ENCODE measurements at places on chromosomes 5 and 9.

GRCh38 chr5:152369298-152369697 is 35.8 kb downstream of the NMUR2 start:
- DNase-seq, result no peak

DNA sequence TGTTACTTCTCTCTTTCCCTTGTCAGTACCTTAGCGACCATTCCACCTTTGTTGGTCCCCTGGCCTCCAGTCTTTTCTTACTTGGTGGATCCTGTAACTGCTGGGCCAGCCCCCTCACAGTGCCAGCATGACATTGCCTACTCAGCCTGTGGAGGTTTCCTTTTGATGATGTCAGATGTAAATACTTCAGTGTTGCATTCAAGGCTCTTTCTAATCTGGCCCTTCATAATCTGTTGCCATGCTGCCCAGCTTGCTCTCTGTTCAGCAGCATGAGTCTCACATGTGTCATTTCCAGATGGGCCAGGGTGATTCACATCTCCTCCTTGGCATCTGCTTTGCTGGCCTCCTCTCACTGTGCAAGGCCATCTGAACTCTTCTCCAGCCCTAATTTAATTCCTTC is 57.1 kb downstream of the MAST4 start:
- peak; percentile 18 for DNase-seq

DNA sequence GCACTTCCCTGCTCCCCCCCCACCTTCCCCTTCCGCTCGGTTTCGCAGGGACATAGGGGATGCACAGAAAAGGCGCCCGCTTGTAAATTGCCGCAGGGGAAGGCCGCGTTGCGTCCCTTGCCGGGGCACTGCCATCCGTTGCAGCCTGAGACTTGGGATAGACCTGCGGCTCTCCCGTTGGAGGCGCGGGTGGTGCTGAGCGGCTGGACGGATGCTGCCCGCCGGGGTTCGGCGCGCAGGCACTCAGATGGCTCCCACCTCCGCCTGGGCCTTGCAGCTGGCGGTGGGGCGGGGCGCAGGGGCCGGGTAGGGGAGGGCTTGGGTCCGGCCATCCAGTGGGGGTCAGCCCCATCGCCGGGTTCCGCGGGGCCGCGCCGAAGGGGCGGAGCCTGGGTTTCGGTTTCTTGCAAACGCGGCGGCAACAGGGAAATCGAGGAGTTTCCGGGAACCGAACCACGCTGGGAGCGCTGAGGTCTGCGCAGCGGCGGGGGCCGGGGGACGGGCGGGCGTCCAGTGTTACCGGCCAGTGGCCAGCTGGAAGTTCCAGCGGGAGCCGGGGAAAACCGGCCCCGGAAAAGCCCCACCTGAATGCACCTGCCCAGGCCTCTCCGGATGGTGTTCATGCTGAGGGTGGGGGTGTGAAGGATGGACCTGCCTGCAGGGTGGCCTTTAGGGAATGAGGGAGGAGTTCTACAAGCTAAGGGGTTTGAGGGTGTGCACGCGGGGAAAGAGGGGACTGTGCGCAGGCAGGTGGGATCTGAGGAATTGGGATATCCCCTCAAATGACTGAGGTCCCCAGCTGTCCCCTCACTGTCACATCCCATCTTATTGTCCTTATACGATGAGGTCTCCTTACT is 6.3 kb upstream of the IRF1 start:
- DNase-seq, result peak; percentile 87

DNA sequence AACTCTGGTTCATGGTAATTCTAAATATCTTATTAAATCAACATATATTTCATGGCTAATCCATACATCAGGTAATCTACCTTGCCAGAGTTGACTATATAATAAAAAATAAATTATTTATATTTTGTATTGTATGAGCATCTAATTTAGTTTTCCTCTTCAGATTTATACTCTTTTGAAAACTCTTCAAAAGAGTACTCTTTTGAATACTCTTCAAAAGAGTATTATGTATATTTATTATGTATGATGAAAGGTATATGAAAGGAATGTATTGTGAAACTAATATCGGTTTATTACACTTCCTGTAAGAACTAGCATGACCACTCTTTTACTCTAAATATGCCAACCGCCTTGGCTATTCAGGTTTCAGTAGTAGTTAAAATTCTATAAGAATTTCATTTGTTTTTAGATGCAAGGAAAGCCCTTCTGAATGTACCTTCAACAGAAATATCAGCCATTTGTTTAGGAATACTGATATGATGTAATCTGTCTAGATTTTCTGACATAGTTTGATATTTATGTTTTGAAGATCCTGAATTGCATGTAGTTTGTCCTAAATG is 178.7 kb downstream of the WDR70 start:
- DNase-seq, result no peak

DNA sequence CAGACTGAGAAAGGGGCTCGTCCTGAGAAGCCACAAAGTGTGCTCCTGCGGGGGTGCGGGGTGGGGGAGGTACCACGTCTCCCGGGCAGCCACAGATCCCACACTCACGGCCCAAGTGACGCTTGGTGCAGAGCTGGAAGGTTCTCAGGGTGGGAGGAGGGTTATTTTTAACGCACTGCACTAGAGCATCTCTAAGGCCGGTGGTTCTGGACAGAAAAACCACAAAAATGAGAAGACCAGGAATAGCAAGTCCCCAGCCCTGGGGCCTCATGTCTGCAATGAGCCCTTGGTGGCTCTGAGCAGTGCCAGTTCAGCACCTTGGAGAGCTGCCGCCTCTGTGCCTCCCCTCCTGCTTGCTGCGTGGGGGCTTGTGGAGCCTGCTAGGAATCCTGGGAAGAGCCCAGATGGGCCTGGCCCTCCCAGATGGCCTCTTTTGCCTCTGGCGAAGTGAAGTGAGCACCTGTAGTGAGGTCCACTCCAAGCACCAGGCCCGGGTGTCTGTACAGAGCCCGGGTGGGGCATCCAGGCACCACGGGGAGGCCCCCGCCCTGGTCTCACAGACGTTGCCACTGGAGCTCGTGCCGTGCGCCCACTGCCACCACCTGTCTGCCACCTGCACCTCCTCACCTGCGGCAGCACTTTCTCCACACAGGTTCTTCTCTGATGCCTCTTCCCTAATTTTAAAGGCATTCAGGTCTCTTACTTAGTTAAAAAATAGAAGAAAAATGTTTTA is 48.9 kb upstream of the CACNA1B start:
- peak; percentile 18 for DNase-seq

DNA sequence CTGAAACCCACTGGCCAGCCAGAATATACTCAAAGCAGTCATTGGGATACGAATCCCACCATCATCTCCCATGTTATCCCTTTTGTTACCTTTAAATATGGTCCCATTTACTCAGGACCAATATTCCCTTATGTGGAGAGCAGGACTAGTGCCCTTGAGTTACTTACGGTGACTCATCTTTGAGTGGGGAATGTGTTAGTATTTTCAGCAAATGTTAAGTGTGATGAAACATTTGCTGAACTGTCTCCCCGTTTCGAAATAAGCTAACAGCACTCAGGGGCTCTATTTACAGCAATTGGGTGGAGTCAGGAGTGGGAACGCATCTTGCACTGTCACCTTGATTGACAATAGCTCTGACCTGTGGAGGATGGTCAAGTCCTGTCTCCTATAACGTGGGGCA is 67.4 kb downstream of the CTSL start:
- peak; percentile 87 for DNase-seq

DNA sequence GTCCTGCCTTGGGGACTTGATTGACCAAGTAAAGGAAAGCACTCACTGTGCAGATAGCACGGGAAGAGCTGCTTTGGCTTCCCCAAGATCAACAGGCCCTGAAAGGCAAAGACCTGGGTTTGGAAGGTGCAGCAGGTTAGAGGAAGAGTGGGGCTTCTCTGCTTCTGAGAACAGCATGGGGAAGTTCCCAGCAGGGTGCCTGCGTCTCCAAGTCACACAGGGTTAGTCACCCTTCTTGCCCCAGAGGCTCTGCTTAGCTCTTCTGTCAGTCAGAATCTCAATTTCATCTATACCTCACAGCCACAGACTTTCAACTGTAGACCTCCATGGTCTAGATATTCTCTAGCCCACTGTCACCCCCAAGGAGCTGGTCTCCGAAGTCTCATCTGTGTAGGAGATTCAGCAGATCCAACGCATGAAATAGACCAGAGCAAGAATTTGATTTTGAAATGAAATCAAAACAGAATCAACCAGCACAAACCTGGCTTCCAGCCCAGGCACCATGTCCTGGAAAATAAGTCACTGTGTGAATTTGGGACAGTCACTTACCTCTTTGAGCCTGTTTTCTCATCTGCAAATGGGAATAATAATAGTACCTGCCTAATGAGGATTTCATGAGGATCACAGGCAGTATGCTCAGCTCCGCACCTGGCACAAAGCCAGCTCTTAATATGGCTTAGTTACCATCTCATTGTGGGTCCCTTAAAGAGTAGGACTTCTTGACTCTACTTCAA is 64.0 kb downstream of the SFXN1 start:
- DNase-seq, result no peak

DNA sequence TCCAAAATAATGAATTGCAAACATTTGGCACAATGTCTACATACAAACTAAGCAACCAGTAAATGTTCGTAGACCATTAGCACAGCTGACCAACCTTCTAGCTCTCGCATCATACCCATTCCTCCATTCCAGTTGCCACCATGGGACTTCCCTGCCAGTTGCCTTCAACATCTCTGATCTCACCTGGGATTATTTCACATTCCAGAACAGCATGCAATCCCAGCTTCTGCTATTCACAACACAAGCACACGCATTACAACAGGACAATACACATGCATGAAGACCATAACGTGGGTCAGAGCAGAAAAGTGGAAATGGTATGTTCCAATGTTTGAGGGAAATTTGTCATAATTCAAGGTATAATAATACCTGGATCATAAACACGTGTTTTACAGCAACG is 848.2 kb upstream of the DMAC1 start:
- no peak for DNase-seq

GRCh38 chr5:125233944-125234343 is 487.5 kb upstream of the ZNF608 start:
- DNase-seq, result no peak

DNA sequence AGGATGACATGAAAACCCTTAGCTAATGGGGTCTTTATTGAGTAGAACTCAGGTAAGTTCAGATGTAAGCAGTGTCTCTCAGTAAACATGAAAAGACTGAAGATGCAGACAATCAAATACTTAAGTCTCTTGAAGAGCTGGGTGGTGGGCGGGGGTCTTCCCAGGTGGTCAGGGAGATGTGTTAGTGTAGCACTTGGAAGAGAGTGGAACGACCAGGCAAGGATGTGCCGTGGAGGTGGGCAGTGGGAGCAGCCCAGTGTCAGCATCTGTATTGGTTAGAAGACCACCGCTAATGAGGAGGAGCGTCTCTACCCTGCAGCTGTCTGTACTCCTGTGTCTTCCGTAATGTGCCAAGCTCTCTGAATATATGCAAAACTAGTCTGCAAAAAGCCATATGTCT is 4.4 kb downstream of the S1PR3 start:
- DNase-seq, result no peak

DNA sequence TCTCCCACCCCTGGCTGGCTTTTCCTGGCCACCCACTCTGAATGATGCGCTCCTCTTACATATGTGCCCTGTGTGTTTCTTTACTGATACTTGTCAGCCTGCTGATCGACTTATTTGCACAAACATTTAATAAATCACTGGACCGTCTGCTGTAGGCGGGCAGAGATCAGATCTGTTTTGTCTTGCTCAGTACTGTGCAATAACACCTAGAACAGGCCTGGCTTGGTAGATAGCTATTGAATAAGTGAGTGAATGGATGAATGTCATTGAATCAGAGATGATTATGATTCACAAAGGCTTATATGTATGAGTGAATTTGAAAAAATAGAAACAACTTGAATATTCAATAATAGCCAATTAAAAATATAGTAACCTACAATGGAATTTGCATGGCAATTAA is 165.1 kb downstream of the RGS3 start:
- no peak for DNase-seq

DNA sequence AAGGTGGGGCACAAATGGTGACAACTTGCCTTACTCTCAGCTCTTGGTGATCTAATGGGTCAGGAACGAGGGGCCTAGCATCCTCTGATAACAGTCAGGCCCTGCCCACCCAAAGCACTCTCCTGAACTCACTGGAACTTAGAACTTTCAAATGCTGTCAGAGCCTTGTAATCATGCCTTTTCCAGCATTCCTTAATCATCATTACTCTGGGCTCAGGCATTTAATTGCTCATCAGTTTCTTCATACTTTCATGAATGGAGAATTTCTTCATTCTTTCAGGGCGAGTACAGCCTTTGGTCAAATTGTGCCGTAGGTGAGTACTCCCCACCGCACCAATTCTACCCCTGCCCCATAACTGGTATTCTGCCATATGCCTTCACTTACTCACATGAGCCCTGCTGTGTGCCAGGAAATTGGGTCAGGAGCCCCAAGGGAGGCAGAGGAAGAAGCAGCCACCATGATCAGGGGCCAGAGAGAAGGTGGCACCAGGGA is 30.2 kb upstream of the DUSP1 start:
- peak; percentile 98 for DNase-seq

DNA sequence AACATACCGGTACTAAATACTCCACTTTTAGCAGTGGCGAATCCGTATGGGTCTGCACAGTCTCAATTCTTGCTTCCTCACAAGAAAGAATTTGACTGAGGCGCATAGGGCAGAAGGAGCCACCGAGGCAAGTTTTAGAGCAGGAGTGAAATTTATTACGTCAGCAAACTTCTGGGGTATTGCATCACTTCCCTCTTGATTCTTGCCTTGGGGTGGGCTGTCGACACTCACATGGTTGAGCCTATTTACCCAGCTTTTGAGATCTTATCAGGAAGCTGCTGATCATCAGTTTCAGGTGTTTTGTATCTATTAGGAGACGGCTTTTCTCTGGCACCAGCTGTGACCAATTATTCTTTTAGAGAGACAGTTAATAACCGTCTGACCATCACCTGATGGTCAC is 111.5 kb upstream of the CCNH start:
- no peak for DNase-seq

DNA sequence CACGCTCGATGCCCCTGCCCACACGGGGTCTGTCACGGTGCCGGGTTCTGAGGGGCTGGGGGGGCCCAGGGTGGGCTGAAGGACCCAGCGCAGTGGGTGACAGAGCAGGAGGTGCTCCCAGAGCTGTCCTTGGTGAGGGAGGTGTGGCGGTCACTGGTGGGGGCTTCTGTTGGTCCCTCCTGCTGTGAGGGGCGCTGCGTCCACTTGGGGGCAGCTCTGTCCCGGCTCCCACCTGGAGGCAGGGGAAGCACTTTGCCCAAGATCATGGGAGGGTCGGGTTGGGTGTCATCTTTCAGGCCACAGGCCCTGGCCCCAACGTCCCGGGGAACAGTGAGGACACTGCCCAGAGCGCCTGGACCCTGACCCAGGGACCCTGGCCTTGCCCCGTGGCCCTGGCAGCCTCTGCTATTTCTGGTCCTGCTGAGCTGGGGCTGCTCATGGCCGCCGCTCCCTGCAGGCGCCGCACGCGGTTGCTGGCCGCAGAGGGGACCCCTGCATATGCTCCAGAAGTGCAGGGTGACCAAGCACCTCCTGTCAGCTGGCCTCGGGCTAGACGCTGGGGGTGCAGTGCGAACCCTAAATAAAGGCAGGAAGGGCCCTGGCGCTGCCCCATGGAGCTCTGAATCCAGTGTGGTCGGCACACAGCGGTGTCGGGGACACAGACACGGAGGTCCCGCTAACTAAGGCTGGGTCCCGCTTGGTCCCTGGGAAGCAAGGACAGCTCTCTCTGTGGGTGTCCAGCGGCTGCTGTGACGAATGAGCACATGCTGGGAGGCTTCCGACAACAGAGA is 11.6 kb upstream of the RNU6ATAC start:
- DNase-seq, result no peak

- peak; percentile 57 for DNase-seq
Measured at GRCh38 chr5:38403406-38403805, 145.0 kb downstream of the EGFLAM start.

GRCh38 chr9:106816524-106816923 is 46.4 kb upstream of the ZNF462 start:
- DNase-seq, result no peak
